ENCODE measurements at places on chromosomes 7 and 10. TPM values are rescaled to one million over a fixed set of nuclear protein-coding genes. Genes with fewer than 3 reads are reported as not detected.

DNA sequence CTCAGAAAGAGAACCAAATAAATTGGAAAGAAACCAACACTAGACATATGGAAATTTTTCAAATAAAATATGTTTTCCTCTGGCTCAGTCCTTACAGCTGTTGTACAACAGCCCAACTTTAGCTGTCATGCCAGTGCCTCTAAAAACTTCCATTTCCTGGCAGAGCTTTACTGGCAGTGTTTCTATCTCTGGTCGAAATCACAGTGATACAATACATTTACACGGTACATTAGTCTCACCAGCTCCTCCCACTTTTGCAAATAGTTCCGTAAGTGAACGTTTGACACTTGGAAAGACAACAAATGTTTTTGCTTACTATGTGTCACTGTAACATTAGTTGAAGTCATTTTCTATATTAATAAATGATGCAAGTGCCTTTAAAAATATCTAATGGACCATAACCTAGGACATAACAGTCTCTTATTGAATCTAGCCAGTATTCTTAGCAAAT is 29.8 kb downstream of the BCAP29 start:
- no peak for DNase-seq

DNA sequence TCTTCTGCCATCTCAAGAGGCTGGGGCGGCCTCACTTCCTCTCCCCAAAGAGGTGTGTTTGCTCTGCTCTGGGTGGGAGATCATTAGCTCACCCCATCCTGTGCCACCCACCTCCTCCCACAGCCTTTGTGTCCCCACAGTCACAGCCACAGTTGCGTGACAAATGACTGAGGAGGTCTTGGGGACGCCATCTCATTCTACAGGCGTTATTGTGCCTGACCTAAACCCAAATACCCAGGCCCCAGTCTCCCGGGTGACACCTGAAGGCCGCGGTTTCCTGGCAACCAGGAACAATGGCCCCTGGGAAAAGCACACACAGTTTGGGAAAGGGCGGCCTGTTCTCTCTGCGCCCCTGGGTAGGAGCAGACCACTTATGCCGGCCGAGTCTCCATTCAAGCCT is 51.6 kb downstream of the SLIT1 start:
- no peak for DNase-seq

- DNase-seq: peak; percentile 69
Measured at GRCh38 chr7:143214789-143215679, 6.8 kb upstream of the TAS2R40 start.

DNA sequence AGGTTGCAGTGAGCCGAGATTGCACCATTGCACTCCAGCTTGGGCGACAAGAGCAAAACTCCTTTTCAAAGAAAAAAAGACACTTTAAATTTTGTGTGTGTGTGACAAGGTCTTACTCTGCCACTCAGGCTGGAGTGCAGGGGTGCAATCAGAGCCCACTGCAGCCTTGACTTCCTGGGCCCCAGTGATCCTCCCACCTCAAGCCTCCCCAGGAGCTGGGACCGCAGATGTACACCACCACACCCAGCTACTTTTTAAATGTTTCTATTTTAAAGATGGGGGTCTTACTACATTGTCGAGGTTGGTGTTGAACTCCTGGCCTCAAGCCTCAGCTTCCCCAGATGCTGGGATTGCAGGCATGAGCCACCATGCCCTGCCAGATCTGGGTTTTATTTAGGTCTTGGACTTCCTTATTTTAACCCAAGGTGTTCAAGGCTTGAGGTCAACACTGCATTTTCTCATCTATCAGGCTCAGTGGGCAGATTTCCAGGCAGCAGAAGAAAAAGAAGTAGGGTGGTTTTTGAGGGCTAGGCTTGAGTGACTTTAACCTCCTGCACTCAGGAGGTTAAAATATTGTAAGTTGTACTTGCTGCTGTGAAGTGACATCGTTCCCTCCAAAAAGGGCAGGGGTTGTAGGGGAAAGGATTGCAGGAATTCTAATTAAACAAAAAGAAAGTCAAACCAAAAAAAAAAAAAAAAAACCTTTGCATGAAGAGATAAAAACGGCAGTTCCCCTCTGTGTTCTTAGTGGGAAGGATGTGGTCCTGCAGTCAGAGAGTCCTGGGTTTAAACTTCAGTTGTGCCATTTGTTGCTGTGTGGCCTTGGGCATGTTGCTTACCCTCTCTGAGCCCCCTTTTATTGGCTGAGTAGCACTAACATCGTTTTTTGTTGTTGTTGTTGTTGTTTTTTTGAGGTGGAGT is 71.5 kb downstream of the CARD11 start:
- DNase-seq: no peak

- no peak for DNase-seq
Measured at GRCh38 chr7:132069306-132069705, 507.0 kb downstream of the PLXNA4 start.

GRCh38 chr10:75062506-75063299 is 48.8 kb upstream of the SAMD8 start:
- no peak for DNase-seq

DNA sequence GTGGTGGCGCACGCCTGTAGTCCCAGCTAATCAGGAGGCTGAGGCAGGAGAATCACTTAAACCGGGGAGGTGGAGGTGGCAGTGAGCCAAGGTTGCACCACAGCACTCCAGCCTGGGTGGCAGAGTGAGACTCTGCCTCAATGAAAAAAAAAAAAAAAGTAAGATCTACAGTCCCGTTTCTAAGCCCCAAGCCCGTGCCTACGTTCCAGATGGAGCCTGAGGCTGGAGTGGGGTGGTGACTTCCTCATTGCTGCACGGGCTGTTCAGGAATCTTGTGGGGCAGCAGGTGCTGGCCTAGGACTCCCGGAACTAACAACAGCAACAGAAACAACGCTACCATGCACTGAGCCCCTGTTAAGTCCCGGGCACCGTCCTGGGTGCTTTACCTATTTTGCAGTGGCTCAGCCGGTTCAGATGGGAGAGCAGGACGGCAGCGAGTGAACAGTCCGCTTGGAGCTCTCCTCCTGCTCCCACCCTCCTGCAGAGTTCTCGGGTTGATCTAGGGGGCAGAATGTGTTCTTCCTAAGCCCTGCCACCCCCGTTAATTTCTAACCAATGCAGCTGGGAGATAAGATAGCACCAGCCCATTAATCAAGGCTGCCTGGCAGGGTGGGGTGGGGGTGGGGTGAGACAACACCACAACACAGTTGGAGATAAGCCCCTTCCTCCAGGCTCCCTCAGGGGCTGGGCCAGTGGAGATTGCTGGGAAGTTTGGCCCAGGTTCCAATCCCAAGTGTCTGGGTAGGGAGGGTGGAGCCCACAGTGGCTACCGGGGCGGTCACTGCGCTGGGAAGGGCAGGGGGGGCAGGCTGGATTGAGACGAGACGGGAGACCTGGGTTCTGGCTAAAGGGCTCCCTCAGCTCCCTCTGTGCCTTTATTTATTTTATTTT is 17.0 kb upstream of the SFRP5 start:
- no peak for DNase-seq

- DNase-seq: no peak
Measured at GRCh38 chr7:37493123-37493522, 44.5 kb upstream of the ELMO1 start.

DNA sequence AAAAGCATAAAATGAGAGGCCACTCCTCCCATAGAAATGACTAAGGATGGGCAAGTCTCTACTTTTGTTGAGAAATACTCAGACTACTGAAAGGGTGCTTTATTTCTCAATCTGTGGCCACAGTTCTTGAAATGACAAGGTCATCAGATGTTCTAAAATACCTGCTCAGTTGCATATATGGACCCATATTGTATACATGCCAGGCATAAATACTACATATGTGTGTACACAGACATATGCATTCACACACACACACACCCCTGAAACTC is 691.5 kb upstream of the SORCS1 start:
- DNase-seq: no peak

- no peak for DNase-seq
Measured at GRCh38 chr10:60607372-60607771, 170.9 kb upstream of the CDK1 start.

DNA sequence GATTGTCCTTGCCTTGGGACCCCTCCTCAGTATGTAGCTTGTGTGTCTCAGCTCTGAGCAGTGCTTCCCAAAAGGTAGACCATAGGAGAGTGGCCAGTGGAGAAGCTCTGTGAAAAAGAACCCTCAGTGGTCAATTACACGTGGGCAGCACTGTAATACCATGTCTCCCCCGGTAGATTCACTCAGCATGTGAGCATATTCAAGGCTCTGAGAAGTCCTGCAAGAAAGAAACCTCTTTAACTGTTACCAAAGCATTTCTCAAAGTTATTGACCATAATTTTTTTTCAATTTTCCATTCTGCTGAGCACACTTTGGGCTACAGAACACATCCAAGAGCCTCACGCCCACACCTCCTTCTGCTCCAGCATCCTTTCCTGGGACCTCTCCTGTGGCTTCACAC is 143.1 kb downstream of the RGS10 start:
- no peak for DNase-seq

DNA sequence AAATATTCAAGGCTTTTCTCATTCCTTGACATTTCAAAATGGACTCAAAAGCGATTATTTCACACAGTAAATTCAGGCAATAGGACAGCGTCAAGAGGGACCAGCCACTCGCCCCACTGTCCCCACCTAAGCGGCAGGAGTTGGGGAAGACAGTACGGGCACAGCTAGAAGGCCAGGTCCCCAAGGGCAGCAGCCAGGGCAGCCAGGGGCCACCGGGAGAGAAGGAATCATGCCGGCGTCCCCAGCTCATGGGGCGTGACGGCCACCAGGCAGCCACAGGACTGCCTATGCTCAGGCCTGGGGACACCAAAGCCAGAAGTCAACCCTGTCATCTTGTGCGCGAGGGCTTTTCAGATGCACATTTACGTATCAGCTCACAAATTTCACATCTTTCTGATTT is 225.7 kb upstream of the PPP2R2D start:
- DNase-seq: no peak

DNA sequence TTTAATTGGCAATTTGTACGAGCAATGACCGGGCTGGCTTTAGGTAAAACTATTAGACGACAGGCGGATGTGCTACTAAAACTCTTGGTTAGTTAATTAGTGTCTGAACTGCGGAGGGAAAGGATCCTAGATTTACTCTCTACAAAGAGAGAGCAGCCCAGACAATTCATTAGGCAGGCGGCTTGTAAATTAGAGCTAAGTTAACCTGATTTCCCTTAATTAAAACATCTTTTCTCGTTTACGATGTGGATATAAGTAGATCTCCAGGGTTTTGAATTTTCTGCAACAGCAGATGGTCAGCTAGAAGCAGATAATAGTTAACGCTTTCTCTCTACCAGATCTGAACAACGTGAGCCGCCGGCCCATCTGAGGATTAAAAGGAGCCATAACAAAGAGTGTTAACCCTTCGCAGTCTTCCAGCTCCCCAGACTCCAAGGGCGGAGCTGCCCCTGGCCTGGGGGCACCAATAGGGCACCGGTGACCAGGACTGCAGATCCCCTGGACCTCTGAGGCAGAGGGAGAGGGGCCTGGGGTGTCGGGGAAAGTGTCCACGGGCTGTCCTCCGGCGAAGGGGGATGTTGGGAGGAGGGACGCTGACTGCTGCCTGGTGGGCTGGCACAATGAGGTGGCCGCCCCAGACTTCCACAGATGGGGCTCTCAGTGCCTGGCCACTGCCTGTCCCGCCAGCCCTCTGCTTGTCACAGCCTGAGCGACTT is 6.3 kb upstream of the UNCX start:
- no peak for DNase-seq

DNA sequence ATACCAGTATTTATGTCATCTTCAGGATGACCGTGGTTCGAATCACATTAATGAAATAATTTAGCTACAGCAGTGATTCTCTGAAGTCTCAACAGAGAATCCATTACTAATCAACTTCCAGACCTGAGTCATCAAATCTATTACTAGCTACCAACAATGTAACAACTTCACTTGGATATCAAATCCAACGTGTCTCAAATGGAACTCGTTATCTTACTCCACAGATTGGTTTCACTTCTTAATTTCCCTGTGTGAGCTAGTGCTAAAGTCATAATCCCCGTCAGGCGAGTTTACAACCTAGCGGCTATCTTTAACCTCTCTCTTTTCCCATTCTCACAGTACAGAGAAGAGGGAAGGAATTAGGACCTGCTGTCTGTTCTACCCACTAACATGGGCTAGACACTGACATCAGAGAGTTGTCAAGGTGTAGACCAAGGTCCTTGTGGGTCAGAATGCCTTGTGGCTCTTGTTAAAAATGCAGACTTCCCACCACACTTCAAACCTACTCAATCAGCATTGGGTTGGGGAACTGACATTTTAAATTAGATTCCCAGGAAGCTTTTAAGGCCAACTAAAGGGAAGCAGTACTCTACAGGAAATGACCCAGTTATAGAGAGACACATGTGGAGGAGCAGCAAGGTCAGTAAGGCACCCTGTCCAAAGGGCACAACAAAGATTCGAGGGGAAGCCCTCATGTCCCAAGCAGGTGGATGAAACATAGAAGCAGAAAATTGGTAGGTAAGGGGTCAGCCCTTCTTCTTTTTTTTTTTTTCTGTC is 57.3 kb upstream of the GSAP start:
- DNase-seq: no peak

DNA sequence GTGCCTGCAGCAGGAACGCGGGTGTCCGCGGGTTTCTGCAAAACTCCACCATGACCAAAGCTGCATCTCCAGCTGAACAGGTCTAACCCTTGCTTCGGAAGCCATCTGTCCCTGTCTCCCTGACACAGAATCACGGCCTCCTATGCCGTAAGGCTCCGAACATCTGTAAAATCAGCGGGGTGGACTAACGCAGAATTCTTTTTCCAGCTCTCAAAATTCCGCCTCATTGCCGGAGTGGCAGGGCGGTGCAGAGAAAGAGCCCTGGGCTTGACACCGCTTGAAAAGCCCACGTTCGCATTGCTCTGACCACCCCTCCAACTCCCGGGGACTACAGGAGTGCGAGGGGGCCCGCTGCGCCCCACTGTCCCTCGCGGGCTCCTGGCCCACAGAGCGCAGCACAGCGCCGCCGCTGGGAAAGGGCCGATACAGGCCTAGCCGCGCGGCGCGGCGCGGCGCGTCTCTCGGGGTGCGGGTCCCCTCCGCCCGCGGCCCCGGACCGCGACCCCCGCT is 409 bp downstream of the DNMBP start:
- peak; percentile 15 for DNase-seq

GRCh38 chr7:36802459-36803135 is 78.3 kb upstream of the AOAH start:
- DNase-seq: no peak

DNA sequence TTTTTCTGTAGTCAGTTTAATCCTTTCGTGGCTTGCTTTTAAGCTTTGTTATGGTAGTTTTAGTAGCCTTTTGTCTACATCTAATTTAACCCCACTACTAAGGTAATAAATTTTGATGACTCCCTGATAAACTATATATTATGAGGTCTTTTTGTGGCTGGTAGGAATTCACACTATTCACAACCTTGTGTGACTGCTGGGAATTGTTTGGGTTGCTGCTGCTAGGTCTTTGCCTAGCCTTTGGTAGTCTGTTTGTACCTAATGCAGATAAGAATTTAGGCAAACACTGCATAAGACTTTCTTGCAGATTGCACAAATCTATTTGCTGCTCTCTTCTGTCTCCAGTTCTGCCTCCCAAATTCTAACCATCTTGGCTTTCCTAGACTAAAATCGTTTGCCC is 58.3 kb downstream of the SHOC2 start:
- no peak for DNase-seq

LIPJ gene
- not detected for total RNA-seq

CLDN4 gene
- 0.72 TPM for total RNA-seq

NCAPG2 gene
- 113 TPM for total RNA-seq

NME8 gene
- not detected for total RNA-seq

OR2A14 gene
- not detected for total RNA-seq

SUGCT gene
- total RNA-seq: 2.0 TPM

All from activated CD8-positive, alpha-beta T cell treated with anti-CD3 and anti-CD28 coated beads for 36 hours (primary cell).